Activated CD8-positive, alpha-beta memory T cell treated with anti-CD3 and anti-CD28 coated beads for 4 hours (primary cell): ENCODE measurements at places on chromosomes 1 and 21.

DNA sequence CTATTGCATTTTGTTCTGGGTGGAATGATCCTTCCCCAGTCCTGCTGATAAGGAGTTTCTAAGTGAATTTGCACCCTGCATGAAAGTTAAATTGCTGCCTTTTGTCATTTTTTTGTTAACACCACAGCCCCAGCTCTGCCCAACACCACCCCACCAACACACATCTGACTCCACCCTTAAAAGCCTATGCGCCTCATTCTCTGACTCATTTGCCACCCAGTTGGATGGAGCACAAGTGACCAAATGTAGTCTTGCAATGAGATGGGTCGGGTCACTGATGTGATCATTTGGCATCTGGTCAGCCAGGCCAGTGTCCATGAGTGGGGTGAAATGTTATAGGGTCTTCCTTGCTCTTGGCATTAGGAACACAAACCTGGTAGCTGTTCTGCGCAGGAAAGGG, 256.8 kb downstream of the KAZN start:
- DNase-seq = no peak

- no peak for DNase-seq
Observed at GRCh38 chr1:246254854-246255253, 252.2 kb downstream of the SMYD3 start.

- DNase-seq = no peak
Observed at GRCh38 chr1:164602480-164603093, 43.6 kb downstream of the PBX1 start.

GRCh38 chr1:39692152-39693074, 1.2 kb upstream of the HPCAL4 start:
- DNase-seq = no peak

GRCh38 chr1:187931776-187932175, 1103.0 kb downstream of the PLA2G4A start:
- DNase-seq = no peak

- DNase-seq = peak; percentile 21
Observed at GRCh38 chr1:16420424-16421118, 16.7 kb downstream of the SPATA21 start.

GRCh38 chr1:66156144-66156543, 363.4 kb downstream of the PDE4B start:
- DNase-seq = no peak

- DNase-seq = peak; percentile 86
Observed at GRCh38 chr1:226827968-226828513, 42.4 kb upstream of the PSEN2 start.

GRCh38 chr1:39973503-39974135, 18.7 kb downstream of the MFSD2A start:
- peak; percentile 53 for DNase-seq

DNA sequence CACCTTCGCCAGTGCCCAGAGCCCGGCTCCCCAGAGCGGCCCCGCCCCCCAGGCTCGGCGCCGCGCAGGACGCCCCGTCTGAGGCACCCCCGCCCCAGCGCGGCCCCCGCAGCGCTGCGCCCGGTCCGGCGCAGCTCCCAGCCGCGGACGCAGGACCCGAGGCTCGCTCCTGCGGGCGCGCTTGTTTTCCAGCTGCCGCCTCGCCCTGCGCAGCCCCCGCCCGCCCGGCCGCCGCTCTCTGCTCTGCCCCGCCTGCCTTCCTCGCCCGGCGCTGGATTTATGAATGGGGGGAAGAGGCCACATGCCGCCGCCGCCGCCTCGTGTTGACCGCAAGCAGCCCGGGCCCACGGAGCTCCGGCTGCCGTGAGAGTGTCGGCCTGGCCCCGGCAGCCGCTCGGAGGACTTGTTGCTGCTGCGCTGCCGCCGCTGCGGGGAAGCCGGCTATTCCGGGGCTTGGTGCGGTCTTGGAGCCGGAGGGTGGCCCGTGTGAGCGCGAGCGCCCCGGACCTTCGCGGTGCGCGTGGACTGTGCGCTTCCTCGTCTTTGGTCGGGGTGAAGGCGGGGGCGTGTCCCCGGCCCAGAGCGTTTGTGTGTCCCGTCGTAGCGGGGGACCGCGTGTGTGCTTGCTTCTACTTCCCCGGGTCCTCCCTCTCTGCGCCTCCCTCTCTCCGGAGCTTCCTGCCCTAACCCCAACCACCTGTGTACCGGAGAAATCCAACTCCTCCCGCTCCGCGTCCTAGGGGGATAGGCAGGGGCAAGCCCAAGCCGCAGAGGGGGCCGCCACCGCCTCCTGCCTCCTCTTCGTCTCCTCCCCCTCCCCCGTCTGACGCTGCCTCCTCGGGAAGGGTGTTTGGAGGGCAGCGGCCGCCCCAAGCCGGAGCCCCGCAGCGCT, 736 bp downstream of the KCNC4 start:
- DNase-seq = peak; percentile 11

DNA sequence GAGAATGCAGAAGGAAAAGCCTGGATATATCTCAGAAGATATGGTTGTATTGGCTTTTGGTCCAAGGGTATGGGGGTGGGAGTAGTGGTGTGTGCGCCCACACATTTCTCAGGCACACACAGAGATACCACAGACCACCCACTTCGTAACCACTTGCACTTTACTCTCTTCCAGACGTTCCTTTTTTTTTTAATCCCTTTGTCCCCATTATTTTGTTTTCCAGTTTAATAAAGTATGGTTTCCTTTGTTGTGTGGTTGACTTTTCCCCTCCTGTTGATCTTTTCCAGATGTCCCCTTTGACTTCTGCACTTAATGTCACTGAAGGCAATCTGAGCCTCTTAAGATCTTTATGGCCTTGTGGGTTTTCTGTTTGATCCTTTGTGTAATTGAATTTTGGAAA, 10.5 kb upstream of the TARS2 start:
- no peak for DNase-seq

DNA sequence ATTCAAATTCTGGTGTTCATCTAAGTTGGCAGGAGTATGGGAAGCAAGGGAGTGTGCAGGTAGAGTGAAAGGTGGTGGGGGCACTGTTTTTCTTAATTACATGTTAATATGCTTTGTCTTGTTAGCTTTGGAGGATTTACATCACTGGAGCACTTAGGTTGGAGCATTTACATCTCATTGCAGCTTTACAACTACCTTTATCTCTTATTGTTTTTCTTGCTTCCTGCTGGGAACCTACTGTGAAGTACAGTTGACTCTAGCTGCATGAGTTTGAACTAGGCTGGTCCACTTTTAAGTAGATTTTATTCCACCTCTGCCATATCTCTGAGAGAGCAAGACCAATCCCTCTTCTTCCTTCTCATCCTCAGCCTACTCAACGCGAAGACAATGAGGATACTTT, 554.8 kb upstream of the B3GALT2 start:
- no peak for DNase-seq

- DNase-seq = no peak
Observed at GRCh38 chr1:5960336-5960735, 31.9 kb downstream of the NPHP4 start.

DNA sequence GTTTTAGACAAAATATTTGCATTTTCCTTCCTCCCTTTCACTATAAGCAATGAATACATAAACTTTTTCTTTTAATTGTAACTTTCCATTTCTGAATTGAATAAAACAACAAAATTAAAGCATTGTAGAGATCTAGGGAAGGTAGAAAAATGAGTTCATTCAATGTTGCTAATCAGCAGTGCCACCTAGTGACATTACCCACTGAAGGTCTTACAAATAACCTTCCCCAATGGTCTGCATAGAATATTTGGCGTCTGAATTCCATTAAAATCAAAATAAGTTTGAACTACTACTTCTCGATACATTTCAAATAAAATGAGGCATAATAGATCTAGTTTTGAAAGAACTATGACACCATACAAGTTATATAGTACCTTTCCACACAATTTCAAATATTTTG, 19.6 kb downstream of the FH start:
- no peak for DNase-seq

- DNase-seq = no peak
Observed at GRCh38 chr1:154768456-154769125, 101.5 kb downstream of the KCNN3 start.

DNA sequence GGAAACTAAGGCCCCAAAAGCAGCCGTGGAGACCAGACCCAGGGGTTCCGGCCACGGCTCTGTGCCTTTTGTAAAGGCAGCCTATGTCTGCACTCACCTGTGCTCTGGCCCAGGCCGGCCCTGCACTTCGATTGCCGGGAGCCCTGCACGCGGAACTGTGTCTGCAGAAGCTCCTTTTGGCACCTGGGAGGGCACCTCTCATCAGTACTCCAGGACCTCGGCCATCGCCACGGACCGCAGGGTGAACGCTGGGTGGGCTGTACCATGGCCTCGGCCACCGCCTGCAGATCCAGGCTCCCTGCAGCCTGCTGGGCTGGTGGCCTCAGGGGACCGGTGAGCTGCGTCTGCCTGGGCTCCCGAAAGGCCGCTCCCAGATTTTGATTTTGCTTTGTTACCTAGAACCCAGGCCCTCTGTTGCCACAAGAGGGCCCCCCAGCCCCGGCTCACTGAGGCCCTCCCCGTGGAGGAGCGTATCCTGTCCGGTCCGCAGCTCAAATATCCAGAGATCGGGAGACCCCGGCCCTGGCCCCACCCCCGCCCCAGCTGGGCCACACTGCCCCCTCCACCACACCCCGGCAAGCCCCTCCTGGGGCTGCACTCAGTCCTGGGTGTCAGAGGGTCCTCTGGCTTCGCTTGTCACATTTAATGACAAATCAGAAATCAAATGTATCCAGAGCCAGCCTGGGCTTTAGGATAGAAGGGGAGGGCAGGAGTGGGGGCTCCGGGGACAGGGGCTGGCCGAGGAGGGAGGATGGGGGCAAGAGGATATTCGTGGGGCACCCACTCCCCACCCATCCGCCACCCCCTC, 60.2 kb upstream of the PDE9A start:
- peak; percentile 30 for DNase-seq

DNA sequence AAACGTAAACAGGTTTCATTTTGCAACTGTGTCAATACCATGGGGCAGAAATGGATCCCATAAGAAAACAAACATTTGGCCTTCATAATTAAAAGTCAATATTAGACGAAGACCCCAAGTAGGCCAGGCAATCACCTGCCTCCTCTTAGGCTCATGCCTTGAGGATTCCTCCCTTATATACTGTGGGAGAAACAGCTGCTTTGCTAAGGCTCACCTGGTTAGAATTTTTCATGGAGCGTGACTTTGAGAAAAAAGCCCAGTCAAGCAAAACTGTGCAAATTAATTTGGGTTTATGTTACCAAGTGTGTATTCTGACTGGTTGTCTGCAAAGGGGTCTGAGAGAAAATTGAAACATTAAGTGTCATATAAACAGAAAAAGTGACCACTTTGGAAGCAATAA, 605.3 kb upstream of the USP24 start:
- DNase-seq = no peak
